ENCODE measurements at places on chromosomes 7 and 10. TPM values are rescaled to one million over a fixed set of nuclear protein-coding genes. Genes with fewer than 3 reads are reported as not detected.

DNA sequence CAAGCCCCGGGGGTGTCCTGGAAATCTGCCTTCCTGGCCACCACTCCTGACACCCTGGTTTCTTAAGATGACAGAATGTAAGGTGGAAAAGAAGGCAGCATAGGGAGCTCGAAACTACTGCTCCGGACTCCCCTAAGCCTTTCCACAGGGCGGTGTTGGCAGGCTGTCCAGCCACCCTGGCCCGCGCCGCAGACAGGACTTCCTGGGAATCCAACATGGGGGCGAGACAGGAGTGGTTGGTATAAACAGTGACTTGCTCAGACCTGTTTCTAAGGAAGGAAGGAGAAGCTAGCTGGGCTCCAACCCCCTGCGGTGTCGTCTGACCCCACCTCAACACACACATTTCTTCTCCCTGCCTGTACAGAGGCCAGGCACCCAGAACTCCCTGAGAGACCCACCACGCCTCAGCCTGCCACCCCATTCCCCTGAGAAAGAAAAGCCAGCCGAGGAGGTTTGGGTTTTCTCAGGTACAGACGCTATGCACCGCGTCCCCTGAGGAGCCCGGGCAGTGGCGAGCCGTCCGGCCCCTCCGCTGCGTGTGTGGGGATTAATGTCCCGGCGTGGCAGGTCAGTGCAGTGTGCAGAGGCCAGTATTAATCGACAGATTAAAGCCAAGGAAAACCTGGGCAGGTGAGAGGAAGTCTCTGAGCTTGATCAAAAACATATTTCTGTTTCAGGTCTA, 349.6 kb upstream of the MKI67 start:
- no peak for DNase-seq

GRCh38 chr7:19294619-19295018, 149.4 kb upstream of the FERD3L start:
- no peak for DNase-seq

DNA sequence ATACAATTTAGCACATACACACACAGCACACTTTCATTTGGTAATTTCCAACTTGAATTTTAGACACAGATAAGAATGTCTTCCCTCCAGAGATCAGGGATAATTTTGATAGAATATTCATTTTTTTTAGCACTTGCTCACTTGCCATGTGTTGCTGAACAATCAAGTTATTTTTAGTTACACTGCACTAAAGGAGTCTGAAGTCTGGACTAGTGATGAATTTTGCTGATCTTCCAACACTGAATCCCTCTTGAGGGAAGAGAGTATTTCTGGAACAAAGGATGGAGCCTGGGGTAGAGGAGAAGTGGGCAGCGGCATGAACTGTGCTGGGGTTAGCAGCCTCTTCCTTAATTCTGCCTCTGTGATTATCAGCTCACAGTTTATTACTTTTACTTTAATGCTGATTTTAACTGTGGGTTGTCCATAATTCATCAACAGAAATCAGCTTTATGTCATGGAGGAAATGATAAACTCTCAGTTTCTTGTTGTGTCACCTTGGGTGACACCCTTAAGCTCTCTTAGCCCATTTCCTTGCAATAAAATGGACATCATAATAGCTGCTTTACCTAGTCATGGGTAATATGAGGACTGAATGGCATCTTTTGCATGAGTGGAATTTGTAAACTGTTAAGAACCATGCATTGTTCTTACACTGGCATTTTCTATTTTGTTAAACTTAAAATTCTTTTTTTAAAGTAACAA, 32.1 kb downstream of the SGPL1 start:
- no peak for DNase-seq

- no peak for DNase-seq
These were observed 36.1 kb upstream of the ZNF736 start for GRCh38 chr7:64277630-64278029.

GRCh38 chr10:12730809-12731519, 270.5 kb downstream of the CCDC3 start:
- DNase-seq: no peak

DNA sequence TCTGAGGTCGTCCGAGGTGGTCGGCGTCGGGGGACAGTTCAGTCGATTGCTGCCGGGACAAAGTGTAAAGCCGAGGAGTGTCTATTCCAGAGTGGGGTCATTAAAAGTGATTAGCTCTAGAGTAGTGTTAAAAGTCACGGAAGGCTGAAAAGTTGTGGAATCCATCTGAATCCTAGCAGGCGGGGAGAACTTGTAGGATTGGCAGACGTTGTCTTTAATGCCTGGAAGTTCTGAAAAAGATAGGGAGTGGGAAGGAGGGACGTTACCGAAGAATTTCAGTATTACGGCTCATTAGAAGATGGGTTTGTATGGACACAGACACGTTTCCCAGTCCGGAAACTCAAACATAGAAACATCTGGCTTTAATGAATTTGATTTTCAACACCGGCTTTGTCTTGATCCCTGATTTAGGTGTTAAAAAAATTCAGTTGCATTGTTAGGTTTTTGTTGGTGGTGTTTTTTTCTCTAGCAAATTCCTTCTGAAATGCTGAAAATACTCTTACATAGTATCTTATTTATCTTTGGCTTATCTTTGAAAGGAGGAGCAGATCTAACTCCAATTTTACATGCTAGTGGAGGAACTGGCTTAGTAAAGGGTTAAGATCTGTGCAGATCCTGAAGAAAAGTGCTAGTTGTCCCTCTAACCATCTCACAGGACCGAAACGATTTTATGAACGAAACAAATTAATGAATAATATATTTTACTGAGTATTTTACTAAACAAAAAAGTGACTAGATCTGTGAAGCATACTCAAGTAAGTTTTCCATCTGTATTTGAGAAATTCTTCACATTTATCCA, 900 bp downstream of the MKLN1 start:
- no peak for DNase-seq

DNA sequence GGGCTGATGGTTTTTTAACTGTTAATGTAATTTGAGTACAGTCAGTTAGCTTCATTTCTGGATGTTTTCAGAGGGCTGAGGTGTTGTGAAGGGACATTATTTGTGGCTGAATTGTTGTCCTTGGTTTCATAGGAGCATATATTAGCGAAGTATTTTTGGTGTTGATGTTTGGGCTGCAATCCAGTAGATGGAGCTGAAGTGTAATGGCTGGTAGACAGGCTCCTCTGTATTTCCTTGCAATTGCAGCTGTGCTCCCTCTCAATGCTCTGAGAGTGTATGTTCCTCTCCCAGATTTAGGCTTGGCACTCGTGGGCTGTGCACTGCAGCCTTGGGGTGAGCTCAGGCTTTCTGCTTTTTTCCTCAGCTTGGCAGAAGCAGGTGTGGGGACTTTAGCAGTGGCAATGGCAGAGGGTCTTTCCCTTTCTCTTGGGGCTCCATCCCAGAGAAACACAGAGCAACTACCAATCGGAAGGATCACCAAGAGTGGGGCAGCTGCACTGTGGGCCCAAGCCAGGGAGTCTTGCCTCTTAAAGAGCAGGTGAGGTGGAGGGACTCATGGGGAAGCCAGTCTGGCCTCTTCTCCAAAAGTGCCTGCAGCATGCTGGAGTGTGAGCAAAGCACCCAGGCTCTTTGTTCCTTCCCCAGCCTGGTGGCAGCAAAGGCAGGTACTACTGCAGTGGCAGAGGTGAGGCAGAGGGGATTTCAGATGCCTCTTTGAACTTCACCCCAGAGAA, 544.4 kb downstream of the SH2D4B start:
- DNase-seq: no peak

DNA sequence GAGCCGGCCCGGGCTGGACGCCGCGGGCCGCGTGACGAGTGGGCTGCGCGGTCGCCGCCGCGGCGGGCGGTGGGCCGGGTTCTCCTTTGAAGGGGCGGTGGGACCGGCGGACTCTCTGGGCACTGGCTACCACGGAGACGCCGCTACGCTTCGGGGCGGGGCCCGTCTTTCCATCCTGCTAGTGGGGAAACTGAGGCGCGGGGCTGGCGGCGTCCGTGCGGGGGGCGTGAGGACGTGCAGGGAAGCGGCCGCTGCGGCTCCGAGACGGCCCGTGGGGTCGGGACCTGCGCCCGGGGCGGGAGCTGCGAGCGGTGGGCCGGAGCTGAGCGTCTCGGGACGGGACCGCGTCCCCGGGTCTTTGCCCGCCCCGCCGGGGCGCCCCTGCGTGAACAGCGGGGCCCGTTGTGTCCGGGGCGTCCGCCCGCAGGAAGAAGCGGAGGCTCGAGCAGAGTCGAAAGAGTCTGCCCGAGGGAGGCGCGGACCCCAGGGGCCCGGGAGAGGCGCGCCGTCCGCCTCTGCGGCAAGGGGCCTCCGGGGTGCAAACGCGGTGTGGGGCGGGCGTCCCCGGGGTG, 548 bp upstream of the BNIP3 start:
- DNase-seq: no peak

DNA sequence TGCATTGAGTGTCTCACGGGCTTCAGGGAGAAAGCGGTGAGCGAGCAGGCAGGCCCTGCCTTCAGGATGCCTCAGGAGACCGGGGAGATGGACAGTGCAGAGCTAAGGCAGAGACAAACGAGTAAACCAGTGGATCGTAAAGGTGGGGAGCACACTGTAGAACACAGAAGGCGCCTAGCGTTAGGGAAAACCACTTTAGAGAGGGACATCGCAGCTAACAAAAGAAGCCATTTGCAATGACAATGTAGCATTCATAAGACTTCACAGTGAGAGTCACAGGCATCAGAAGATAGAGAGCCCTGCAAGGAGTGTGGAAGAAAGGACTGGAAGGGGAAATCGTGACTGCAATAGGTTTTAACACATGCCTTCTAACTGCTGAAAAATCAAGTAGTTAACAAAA, 54.9 kb upstream of the TMEM273 start:
- no peak for DNase-seq

DNA sequence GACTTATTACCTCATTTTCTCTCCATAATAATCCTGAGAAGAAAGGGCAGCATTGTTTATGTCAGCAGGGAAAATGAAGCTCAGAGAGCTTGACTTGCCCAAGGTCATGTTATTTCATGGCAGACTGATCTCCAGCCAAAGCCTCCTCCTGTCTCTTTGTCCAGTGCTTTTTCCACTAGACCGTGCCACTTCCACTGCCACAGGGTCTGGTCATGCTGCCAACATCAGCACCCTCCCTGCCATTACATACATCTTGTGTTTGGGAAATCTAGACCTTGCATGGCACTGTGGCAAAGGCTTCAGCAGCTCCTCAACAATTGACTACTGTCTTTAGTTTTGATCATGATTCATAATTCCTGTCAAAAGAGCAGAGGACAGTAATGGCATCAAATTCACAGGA, 25.1 kb downstream of the NRCAM start:
- DNase-seq: no peak

GRCh38 chr10:104038537-104038936, 47.1 kb downstream of the COL17A1 start:
- DNase-seq: no peak

DNA sequence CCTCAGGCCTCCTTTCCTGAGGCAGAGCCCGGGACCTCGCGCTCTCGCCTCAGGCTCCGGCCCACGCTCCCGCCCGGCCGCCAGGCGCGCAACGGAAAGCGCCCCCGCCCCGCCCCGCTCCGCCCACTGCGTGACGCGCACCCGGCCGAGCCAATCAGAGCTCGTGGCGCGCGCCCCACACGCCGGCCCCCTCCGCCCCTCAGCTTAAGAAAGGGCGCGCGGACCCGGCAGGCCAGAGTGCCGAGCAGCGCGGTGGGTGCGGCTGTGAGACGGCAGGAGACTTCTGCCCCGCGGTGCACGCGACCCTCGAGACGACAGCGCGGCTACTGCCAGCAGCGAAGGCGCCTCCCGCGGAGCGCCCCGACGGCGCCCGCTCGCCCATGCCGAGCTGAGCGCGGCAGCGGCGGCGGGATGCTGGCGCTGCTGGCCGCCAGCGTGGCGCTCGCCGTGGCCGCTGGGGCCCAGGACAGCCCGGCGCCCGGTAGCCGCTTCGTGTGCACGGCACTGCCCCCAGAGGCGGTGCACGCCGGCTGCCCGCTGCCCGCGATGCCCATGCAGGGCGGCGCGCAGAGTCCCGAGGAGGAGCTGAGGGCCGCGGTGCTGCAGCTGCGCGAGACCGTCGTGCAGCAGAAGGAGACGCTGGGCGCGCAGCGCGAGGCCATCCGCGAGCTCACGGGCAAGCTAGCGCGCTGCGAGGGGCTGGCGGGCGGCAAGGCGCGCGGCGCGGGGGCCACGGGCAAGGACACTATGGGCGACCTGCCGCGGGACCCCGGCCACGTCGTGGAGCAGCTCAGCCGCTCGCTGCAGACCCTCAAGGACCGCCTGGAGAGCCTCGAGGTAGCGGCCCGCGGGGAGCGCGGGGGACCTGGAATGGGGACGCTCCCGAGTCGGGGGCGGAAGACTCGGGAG, at the start of gene NPTX2:
TSS of gene NPTX2 (plus strand) at position 235 of the 909 bp plus-strand sequence. CDS start at position 412, 177 bp downstream.
- DNase-seq: no peak

DNA sequence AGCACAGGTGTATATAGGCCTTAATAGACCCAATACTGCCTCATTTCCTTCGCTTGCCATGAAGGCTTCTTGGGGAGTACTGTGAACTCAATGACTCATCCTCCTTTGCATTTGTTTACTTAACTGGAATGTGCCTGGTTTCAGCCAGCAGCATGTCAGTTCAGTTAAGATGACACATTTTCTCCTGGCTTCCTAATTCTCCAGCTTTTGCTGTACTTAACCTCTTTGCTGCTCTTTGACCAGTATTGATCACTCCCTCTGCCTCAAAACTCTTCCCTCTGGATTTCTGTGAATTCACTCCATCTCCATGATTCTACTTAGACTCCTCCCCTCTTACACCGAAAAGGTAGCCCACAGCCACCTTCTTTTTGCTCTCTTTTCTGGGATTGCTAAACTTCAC, 135.7 kb downstream of the MAGI2 start:
- no peak for DNase-seq

DNA sequence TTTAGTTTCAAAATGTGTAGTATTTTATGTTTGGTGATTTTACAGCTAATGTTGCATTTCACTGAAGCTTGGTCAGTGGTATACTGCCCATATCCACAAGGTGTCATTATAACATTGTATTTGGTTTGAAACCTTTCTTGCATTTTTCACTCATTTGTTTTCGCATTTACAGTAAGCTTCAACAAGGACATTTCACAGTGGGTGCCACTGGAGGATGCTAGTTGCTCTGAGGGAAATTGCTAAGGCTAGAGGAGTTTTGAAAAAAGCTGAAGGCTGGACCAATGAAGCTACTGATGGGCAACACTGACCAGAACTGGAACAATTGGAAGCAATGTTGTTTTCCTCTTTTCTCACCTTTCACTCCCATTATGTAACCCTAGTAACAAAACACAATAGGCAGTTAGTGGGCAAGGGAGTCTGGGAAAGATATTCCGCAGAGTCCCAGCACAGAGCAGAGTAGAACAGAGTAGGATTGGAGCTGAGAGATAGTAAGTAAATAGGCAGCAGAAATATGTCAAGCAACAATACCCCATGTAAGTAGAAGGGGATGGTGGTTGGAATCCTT, 23.6 kb upstream of the SRI start:
- DNase-seq: no peak

ASIC3 gene
- total RNA-seq: 7.9 TPM

NKX2-3 gene
- not detected for total RNA-seq

CNTNAP2 gene
- total RNA-seq: 3.9 TPM

CDNF gene
- 2.2 TPM for total RNA-seq

UNC5B gene
- total RNA-seq: 91.5 TPM

GPRIN2 gene
- 20.3 TPM for total RNA-seq

CHAT gene
- not detected for total RNA-seq

METTL27 gene
- total RNA-seq: 8.7 TPM

GPAM gene
- 20.0 TPM for total RNA-seq

PDCD4 gene
- 142 TPM for total RNA-seq
